Esophagus muscularis mucosa (tissue), 4 donors: ENCODE measurements at places on chromosomes 3 and 15. TPM values are rescaled to one million over a fixed set of nuclear protein-coding genes. Genes with fewer than 3 reads are reported as not detected.

TRH gene
- not detected for total RNA-seq

ACAN gene
- total RNA-seq: not detected

RTP1 gene
- total RNA-seq: not detected

CHRNA7 gene
- total RNA-seq: 1.5 TPM

GHSR gene
- not detected for total RNA-seq

MAP4 gene
- total RNA-seq: 239 TPM
